NCI-H510A treated with DMSO at 0.1 percent for 48 hours (cell line): ENCODE measurements at places on chromosomes 3 and 15.

- no peak for DNase-seq
These were observed 83.6 kb downstream of the SMAD6 start for GRCh38 chr15:66785637-66786036.

DNA sequence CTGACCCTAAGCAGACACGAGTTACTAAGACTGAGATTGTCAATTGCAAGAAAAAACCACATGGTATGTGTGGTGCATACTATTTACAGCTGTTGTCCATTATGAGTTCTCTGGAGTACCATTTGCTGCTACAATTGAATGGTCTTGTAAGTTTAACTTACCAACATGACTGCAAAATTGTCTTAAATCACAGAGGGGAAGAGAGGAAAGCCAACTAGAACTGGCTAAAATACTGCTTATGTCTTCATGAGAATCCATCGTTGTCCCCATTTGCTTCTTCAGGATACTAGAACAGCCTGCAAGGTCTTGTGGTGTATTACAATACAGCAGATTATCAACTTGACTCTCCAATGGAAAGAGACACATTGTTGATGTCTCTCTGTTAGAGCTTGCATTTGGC, 313.2 kb downstream of the AGBL1 start:
- DNase-seq, result no peak

GRCh38 chr3:186644683-186645082, 4.5 kb downstream of the FETUB start:
- no peak for DNase-seq

GRCh38 chr15:39628144-39628508, 47.2 kb downstream of the THBS1 start:
- DNase-seq, result no peak

DNA sequence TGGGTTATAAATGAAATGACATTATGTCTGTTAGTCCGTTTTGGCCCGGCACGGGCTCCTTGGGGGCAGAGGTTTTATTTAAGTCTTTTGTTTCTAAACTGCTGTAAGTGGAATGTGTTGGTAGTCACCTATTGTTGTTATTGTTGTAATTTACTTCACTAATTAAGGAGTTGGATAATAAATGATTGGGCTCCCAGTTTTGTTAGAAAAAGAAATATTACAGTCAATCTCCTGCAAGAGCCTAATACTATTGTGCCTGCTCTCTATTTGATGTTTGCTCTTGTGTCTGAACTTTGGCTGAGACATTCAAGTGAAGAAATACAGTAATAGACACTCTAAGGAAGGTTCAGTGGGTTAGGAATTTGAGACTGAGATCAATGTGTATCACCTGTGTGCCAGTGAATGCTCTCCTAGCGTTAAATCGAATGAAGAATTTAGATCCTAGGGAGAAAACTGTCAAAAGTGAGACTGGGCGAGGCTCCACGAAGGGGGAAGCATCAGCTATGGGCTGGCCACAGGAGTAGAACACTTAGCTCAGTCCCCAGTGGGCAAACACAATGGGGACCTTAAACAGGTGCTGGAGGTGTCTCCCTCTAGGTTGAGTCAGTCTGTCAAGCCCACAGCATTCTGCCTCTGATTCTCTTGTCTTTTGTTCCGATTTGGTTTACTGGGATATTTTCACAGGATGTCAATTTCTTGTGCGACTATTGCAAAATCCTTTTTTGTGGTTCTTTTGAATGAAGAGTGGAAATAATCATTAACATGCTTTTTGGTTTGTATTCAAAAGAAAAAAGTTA, 1.2 kb downstream of the ROBO2 start:
- DNase-seq, result no peak

DNA sequence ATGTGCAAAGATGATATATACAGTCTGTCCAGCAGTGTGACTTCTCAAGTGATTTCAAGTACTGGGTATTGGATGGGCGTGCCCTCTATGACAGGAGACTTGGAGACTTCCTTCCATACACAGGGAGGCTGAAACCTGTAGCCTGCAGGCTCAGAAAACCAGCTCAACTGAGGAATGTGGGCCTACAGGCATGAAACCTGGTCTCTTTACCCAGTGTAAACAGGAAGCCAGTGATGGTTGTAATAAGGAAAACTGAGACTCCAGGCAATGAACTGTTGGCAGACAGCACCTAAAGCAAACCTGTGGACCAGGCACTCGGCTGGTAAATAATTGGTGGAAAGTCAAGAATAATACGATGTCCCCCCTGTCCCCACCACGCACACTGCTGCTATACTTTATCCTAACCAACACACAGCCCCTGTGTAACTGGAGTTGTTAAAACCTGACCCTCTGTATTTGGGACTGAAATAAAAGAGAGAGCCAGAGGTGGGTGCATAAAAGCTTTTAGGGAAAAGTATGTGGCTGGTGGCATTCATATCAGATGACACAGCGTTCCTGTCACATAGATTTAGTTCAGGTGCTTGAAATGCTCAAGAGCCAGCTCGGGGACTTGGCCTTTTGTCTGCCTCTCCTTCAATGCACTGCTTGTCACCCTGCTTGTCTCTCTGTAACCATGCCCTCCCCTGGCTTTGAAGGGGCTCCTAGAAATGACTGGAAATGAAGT, 144.7 kb downstream of the TPRG1 start:
- DNase-seq, result peak; percentile 71

DNA sequence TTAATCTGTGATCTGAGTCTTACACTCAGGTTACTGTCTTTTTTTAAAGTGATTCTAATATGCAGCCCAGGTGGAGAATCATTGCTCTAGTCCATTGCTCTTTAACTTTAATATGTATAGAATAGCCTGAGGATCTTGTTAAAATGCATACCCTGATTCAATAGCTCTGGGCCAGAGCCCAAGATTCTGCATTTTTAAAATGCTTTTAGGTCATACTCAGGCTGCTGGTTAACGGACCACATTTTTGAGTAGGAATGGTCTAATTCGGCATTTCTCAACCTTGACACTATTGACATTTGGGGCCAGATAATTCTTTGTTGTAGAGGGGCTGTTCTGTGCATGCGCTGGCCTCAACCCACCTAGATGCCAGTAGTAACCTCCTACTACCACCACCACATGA, 20.9 kb upstream of the FSTL1 start:
- no peak for DNase-seq

DNA sequence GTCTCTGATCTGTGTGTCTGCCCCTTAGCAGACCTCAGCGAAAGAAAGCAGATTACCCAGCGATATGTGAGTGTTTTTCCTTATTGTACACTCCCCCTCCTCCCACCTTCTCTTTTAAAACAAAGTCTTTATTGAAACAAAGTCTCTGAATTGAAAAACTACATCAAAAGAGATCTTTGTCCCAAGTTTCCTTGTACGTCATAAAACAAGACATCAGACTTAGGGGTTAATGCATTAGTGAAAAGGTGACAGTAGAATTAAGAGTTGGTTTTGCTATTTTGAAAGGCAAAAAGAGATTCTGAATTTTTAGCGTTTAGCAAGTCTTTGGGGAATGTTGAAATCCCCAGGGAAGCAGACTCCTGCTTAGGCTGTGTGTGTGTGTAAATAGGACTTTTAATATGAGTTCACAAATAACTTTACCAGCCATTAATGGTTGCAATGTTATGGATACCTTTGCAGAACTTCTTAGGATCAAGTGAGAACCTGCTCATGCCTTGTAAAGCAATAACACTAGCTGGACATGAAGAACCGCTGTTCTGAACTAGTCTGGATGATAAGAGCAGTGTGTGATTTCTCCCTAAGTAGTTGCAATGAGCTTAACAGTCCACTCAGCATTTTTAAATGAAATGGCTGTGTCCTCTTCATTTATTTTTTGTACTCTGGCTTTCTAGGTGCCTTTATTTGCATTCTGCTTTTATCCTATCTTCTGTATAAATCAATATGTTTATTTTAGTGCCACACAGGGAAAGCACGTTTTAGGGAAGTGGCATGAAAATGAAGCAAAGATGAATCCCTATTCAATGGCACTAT, 136.6 kb downstream of the MCTP2 start:
- DNase-seq, result no peak

- no peak for DNase-seq
These were observed 91.6 kb downstream of the IQSEC1 start for GRCh38 chr3:12981306-12982275.

DNA sequence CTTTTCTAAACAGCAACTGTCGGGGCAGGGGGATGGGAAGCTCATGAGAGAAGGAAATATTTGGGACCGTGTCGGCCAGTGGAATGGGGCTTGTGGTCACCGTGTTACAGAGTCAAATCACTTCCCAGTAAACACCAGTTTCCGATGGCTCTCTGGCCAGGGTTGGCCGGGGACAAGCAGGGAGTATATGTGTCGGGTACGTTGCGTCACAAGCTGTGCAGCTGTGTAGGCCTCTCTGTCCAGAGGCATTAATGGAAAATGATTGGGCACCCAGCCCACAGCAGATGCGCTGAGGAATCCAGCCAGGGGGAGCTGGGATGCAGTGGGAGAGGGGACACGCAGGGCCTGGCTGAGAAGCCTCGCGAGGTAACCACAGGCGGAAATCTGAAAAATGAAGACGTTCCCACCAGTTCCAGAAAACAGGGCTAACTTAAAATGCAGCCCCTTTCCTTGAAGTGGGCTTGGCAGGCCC, 15.8 kb upstream of the ALDH1A3 start:
- DNase-seq, result no peak
